ENCODE measurements at places on chromosomes 1 and 21. TPM values are rescaled to one million over a fixed set of nuclear protein-coding genes. Genes with fewer than 3 reads are reported as not detected.

- DNase-seq: no peak
These were observed 19.0 kb downstream of the C1orf115 start for GRCh38 chr1:220708936-220709801.

The S100A2 gene
- total RNA-seq: 0.51 TPM

- no peak for DNase-seq
These were observed 144.0 kb upstream of the PLXNA2 start for GRCh38 chr1:208387908-208388811.

GRCh38 chr1:2380816-2381591 lies 10.3 kb downstream of the MORN1 start:
- no peak for DNase-seq

DNA sequence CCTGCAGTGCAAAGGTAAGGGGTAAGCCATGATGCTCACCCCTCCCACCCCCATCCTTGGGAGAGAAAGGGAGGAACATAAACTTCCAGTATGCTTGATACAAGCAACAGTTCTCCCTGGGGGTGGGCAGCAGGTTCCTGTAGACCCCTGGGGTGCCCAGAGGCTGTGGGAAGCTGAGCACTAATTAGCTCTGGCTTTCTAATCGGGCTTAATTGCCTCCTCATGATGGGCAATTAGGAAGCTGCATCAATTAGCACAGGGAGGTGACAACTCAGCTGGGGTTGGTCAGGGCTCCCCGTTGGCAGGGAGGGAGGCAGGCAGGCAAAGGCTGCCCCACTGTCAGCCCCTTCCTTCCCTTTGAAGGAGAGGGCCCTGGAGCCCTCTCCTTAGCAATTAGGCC lies 15.7 kb upstream of the LMNA start:
- no peak for DNase-seq

GRCh38 chr1:164595212-164595611 lies 36.2 kb downstream of the PBX1 start:
- DNase-seq: no peak

The RIPPLY3 gene
- 0.54 TPM for total RNA-seq

DNA sequence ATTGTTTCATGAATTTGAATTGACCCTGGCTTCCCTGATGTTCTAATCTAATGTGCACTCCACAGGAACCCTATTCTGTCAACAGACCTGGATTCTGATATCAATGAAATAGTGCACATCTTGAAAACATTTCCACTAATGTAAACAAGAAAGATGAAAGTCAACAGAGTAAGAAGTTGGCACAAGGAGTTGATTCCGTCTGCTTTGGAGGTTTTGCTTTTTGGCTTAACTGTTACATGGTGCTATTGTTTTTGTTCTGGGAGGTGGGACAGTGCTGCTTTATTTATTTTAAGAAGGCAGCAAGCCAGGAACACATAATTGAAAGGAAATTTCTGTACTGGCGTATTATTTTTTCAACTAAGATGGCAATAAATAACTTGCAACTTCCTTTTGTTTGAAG lies 73.3 kb downstream of the LEPR start:
- DNase-seq: no peak

GRCh38 chr1:41571041-41571440 lies 86.6 kb upstream of the EDN2 start:
- no peak for DNase-seq

The FAM229A gene
- total RNA-seq: 12.5 TPM

- no peak for DNase-seq
These were observed 12.4 kb downstream of the GPBP1L1 start for GRCh38 chr1:45673956-45674355.

GRCh38 chr1:68379085-68379478 lies 70.7 kb downstream of the RPE65 start:
- DNase-seq: no peak

GRCh38 chr1:209641832-209642172 lies 10.4 kb downstream of the LAMB3 start:
- no peak for DNase-seq

DNA sequence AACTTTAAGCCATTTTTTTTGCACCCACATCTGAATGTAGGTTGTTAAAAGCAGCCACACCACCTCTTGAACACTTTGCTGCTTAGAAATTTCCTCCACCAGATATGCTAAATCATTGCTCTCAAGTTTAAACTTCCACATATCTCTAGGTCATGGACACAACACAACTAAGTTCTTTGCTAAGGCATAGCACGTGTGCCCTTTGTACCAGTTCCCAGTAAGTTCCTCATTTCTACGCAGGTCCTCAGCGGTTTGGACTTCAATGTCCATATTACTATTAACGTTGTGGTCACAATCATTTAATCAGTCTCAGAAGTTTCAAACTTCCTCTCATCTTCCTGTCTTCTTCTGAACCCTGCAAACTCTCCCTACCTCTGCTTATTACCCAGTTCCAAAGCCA lies 661.6 kb upstream of the PKN2 start:
- DNase-seq: no peak

DNA sequence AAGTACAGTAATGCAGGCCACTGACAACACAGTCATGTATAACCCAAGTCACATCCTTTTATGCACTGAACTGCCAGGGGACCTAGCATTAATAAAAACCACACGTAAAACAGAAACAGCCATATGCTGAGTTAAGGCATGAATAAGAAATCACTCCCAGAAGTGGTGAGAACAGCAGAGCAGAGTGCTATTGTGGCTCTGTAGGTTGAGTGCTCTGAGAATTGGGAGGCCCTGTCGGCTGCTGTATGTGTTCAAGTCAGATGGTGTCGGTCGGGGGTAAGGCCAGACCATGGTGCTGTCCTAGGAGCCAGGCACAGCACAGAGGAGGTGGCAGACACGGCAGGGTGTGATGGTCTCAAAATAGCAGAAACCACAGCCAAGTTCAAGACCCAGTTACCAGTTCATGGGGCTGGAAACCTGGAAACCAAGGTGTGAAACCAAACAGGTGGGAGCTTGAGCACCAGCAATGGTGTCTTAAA lies 126.6 kb upstream of the COA6 start:
- DNase-seq: no peak

The LRRC53 gene
- not detected for total RNA-seq

The AXDND1 gene
- total RNA-seq: 1.4 TPM

DNA sequence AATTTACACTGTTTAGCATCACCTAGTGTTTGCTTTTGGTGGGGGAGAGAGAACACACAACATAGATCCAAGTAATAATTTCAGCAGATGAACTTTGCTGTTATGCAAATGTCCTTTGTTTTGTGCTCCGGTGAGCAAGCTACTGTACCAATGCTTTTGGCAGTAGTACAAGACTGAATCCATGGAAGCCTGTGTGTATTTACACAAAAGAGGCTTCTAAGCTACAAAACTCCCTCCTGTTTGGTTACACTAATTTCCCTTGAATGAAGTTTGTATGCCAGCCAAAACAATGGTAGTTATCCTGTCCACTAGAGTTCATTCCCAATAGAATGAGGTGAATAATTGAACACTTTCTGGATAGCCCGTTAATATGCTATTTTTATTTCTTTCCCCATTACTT lies 320.5 kb downstream of the KCTD3 start:
- DNase-seq: no peak

DNA sequence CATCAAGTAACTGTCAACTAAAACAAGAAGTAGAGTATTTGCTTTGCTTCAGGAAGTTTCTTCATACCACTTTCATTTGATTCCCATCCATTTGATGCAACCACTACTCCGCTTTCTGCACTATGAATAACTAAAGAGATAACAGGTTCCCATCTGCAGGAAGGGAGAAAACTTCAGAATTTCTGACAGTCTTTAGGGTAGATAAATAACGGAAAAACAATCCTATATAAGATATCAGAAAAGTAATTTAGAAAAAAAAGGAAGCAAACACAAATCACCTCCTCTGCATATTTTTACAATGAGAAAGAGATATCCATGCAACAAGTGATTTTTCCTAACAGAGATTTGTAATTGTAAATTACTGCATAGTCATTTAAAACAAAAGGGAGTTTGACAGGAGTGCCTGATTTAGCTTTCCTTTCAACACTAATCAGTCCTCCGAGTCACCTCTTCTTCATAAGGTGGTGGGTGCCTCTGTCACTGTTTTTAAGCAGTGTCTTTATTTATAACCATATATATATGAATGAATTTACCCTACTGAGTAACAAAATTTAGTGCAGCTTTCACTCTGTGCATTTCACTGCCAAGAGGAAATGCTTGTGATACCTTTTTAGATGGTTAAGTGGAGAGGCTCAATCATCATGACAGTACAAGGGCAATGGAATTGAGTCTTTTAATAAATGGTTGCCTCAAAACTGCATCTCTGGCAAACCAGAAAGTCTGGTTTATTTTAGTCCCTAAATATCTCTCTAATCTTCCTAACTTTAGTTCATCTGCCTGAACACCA lies 1920.4 kb downstream of the MRPL39 start:
- no peak for DNase-seq

The OR2T29 gene
- not detected for total RNA-seq

DNA sequence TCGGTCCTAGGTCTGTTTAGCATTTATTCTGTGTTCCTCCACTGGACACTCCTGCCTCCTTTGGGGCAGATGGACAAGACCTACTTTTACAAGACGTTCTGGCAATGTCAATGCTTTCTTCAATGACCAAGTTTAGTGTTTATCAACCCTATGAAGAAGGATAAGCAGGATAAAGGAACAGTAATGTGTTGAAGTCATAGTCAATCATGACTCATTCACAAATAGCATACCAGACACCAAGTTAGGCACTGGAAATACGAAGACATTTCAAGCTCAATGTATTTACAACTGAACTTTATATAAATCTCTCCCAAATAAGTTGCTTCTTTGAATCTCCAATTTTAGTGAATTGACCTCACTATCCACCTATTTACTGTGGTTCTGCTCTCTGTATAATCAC lies 4.8 kb upstream of the SLC35D1 start:
- DNase-seq: no peak

- DNase-seq: no peak
These were observed 106.4 kb downstream of the RGL1 start for GRCh38 chr1:183911285-183911684.

- no peak for DNase-seq
These were observed 37.2 kb downstream of the CAMSAP2 start for GRCh38 chr1:200775850-200776249.

DNA sequence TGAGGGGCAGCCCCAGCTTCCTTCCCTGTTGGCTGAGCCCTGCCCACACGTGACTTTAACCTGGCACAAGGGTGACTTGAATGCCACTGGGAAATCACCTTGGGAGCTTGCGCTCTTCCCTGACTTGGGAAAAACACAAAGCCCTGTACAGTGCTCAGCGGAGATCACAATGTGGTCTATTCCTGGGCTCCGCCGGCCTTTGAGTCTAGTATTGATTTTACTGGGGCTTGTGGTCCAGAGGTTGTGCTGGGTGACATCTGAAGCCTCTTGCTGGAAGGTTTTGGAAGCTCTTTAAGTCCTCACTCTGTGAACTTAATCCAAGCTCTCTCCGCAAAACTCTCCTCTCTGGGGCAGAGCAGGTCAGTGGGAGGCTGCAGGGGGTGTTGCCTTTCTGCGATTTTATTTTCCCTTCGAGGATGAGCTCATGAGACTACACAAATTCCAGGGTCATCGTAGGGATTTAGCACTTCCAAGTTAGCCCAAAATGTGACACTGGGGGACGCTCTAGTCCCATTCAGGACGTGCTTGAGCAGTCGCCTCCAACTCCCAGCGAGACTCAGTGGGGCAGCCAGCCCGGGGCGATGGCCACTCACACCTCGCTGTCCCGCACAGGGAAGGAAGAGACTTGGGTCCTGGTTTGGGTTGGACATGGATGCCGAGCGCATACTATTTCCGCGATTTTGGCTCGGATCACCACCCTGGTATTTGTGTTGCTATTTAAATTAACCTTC lies 291.9 kb upstream of the AJAP1 start:
- DNase-seq: no peak

DNA sequence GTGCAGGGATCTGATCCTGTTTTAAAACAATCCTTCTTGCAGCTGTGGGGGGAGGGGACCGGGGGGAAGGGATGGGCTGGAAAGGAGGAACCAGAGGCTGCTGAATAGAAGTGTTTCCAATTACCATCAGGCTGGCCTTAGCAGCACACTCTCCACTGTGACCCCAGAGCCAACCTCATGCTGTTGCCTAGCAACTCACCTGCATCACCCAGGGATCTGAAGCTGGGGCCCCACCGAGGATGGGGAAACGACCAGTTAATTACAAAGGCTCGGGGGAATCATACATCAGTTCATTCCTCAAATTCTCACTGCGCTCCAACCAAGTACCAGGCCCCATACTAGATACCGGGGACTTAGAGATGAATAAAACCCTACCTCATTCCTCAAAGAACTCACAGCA lies 11.9 kb upstream of the GPX7 start:
- no peak for DNase-seq

The WDTC1 gene
- 41.3 TPM for total RNA-seq

DNA sequence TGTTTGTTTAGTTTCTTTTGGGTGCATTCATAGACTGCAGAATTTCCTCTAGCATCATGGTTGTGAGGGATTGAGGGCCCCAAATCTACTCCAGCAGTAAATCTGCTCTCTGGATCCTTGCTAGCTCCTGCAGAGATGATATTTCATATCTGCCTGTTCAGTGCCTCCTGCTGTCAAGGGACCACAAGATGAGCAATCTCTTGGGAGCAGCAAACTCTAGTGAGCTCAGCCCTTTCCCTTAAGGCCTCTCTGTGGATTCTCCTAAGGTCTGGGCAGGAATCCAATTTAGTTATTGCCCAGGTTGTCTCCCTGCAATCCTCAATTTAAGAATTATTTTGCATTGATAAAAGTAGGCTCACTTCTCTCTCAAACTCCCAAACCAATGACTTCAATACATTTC lies 76.9 kb downstream of the RGS18 start:
- no peak for DNase-seq

- no peak for DNase-seq
These were observed 8.7 kb upstream of the TTF2 start for GRCh38 chr1:117051224-117052064.

DNA sequence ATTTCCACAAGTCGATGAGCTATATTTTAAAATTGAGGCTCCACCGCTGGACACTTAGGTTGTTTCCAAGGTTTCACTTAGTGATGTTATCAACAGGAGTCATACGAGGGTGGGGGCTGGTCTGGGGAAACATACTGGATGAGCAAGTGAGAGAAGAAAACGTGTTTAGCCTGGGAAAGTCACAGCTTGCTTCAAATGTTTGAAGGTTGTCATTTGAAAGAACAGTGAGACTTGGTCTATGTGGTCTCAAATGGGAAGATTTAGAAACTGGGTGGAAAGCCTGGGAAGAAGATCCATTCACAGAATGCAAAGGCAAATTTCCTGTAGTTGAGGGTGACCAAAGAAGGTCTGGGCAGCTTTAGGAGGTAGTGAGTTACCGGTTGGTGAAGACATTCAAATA lies 9.9 kb upstream of the DYRK1A start:
- no peak for DNase-seq

DNA sequence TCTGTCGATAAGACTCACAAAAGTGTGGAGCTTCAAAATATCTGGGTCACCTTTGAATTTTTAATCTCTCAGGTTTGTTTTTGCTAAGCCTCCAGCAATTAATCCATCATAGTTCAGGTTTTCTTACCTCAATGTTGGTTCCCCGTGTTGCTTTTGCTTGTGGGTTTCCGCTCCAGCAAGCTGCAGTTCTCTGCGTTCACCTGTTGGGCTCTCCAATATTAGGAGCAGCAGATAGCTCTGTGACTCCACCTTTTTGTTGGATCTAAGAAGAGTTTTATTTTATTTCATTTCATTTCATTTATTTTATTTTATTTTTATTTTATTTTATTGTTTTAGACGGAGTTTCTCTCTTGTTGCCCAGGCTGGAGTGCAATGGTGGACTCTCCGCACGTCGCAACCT lies 335.5 kb downstream of the COL11A1 start:
- no peak for DNase-seq

- DNase-seq: no peak
These were observed 135.2 kb upstream of the COA6 start for GRCh38 chr1:234238060-234238459.

The KCNE1 gene
- 1.0 TPM for total RNA-seq

GRCh38 chr1:21022279-21023040 lies 154.2 kb downstream of the EIF4G3 start:
- DNase-seq: no peak

The FAM72A gene
- 1.7 TPM for total RNA-seq

The PPFIA4 gene
- 35.3 TPM for total RNA-seq
